Suprapubic skin (tissue), 4 donors: ENCODE measurements at places on chromosomes 11 and 22. TPM values are rescaled to one million over a fixed set of nuclear protein-coding genes. Genes with fewer than 3 reads are reported as not detected.

The NXPE4 gene
- total RNA-seq, result not detected

The RANGAP1 gene
- total RNA-seq, result 116 TPM

The MS4A15 gene
- not detected for total RNA-seq

The BACE1-AS gene
- total RNA-seq, result 7.5 TPM

The RGL4 gene
- total RNA-seq, result not detected

The PATZ1 gene
- 23.3 TPM for total RNA-seq

The ANO5 gene
- 0.40 TPM for total RNA-seq

The IL10RA gene
- total RNA-seq, result 3.3 TPM

The LMO1 gene
- total RNA-seq, result 29.4 TPM

The PANX3 gene
- total RNA-seq, result not detected

The SDHAF2 gene
- 53.0 TPM for total RNA-seq

The IRAG1 gene
- 3.8 TPM for total RNA-seq

The WNT11 gene
- total RNA-seq, result 19.5 TPM

The PRG3 gene
- total RNA-seq, result not detected

The TRPC6 gene
- 28.3 TPM for total RNA-seq

DNA sequence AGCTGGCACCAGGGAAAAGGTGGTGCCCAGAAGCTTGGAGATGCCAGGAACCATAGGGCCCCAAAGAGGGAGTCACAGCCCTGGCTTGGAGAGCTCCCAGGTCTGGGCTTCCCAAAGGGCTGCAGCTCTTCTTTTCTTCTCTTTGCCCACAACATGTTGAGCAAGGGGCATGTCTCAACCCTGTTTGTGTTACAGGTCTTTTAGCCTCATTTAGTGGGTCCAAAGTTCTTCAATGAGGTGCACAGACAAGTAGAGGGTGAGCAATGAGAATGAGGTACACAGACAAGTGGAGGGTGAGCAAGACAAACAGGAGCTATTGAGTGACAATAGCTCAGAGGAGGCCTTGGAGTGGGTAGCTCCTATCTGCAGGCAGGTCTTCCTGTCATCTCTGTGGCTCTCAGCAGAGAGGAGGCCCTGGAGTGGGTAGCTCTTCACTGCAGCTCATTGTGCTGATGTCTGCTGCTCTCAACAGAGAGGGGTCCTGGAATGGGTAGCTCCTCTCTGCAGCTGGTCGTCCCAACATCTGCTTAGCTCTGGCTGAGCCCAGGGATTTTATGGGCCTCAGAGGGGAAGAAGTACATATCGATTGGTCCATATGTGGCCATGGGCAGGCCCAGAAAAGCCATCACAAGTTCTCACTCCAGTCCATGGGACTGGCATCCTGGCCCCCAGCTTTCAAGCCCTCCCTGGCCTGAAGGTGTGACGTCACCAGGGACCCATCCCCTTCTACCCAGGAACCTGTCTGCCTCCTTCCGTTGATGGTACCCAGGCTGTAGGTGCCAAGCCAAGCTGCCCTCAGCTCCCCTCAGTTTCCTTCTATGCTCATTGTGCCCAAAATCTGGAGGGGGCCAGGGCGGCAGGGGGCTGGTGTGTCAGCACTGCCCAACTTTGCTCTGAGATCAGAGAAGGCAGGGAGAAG lies 34.9 kb downstream of the WBP2NL start:
- no peak for DNase-seq

DNA sequence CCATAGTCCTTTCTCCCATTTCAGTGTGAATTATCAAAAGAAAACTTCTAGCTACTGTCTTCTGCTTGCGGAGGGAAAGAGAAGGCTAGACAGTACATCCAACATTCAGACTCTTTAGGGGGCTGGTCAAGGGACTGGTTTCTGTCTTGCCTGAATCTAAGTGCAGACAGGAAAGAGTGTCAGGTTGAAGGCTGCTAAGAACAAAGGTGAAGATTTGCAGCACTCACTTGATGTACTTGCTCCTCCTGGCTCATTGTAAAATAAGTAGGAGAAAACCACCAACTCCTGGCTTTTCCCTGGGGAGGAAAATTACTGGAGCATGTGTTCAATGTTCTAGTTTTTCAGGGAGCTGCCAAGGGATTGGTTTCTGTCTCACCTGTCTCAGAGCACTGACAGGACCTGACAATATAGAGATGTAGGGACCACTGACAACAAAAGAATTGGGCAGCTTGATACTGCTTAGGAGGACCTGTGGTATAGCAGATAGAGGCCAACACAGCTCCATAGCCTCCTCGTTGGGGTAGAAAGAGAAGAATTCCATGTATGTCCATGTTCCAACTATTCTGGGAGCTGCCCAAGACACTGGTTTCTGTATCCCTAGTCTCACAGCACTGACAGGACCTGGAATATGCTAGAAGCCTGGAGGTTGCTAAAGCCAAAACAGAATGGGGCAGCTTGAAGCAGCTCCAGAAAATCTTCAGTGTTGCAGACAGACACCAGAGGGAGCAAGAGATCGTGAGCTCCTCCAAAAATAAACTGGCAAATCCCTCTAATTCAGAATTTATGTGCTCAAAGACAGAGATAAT lies 39.7 kb upstream of the MMP12 start:
- no peak for DNase-seq

GRCh38 chr22:50146439-50147238 lies 23.9 kb upstream of the PANX2 start:
- peak; percentile 81 for DNase-seq

DNA sequence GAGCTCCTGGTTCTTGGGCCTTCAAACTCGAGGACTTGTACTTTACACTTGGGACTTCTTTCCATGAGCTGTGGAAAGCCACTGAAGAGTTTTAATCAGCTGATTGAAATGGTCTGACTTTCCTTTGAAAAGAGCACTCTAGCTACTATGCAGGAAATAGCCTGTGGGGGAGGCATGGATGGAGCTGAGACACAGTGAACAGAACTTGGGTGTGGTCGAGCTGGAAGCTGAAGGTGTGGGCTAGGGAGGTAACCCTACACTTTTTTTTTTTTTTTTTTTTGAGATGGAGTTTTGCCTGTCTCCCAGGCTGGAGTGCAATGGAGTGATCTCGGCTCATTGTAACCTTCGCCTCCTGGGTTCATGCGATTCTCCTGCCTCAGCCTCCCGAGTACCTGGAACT lies 17.5 kb upstream of the CAPRIN1 start:
- no peak for DNase-seq

GRCh38 chr22:48905206-48905975 lies 922.3 kb downstream of the BRD1 start:
- DNase-seq, result no peak

GRCh38 chr11:26244207-26244606 lies 87.7 kb upstream of the ANO3 start:
- DNase-seq, result no peak

GRCh38 chr11:102194257-102194656 lies 84.0 kb downstream of the YAP1 start:
- no peak for DNase-seq

GRCh38 chr11:134207538-134208239 lies 16.1 kb downstream of the NCAPD3 start:
- no peak for DNase-seq

- DNase-seq, result peak; percentile 87
Observed at GRCh38 chr11:14422052-14422813, 63.2 kb upstream of the RRAS2 start.

DNA sequence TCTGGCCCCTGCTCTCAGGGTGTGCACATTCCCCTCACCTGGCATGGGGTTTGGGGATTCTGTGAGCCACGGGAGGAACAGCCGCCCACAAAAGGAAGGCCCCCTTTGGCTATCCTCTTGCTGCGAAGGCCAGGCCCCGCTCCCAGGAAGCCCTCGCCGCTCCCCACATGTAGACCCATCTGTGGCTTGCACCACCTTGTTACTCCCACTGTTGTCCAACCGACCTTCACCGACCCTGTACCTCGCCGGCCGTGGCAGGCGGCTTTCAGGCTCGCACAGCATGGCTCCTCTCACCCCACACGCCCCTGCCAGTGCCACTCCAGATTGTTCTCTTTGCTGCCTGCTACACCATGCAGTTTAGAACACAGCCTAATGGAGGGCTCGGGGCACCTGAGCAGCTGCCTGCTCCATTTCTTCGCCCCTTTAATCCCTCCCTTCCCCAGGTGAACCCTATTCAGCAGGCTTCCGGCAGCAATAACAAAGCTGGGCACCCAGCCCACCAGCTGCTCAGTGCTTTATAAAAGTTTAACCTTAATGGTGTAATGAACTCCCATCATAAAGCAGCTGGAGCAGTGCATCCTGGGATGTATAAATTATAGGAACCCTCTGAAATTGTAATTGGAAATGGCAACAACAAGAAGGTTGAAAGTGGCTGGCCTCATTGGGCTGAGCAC lies 10.7 kb downstream of the DAGLA start:
- DNase-seq, result no peak

DNA sequence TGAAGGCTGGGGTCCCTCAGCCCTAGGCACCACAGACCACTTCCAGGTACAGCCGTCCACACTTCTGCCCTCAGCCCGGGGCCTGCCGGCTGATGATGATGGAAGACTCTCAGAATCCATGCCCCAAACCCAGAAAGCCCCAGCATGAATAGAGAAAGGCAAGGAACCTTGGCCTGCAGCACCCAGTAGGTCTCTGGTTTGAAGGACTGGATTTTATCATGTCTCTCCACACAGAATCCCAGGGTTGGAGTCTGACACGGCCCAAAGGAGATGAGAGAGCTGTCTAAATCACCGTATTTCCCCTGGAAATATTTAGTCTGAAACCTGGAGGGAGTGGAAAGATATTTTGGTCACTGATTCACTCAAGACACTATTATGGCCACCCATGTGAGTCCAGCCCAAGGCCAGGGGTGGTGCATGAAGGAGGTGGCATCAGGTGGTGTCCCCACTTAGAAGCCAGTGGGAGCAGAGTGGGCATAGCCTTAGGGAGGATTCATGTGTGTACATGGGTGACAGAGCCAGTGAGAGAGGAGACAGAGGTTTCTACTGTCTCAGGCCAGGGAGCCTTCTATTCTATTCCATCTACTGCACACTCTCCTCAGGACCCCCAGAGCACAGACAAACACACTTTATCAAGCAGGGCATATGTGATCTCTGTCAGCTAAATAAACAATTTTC lies 14.0 kb downstream of the TOP3B start:
- no peak for DNase-seq

DNA sequence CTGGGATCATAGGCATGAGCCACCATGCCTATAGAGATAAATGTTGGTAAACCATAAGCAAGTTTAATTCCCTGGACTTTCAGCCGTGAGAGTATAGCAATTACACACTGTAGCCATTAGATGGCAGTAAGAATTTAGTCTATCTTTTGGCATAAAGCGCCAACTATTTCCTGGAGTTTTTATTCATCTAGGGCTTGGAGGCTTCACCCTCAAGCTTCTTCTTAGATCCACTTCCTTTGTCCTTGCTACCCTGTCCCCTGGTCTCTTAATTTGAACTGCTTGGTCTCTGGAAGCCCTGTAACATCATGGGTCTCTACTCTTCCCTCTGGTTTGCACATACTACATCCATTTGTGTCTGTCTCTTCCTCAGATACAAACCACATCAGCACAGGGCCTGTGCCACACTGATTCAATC lies 38.2 kb downstream of the OR10A6 start:
- no peak for DNase-seq

GRCh38 chr11:28903716-28904115 lies 795.5 kb downstream of the METTL15 start:
- no peak for DNase-seq

GRCh38 chr11:74412733-74413359 lies 14.6 kb upstream of the PGM2L1 start:
- no peak for DNase-seq

- no peak for DNase-seq
Observed at GRCh38 chr11:116473790-116474346, 298.9 kb downstream of the BUD13 start.

DNA sequence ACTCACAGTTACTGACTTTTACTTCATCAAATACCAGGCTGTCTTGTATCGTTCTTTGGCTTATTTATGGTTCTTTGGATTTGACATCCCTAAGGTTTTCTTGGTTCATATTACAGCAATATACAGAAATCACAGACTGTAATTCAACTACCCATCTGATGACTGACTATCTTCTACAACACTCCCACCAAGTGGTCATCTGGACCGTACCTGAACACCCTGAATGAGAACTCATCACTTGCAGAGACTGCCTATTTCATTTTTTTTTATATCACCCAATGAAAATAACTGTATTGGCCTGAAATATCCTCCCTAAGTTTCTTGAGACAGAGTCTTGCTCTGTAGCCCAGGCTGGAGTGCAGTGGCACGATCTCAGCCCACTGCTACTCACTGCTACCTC lies 9.5 kb upstream of the UPB1 start:
- no peak for DNase-seq

- DNase-seq, result peak; percentile 79
Observed at GRCh38 chr11:12674571-12674935, 332 bp downstream of the TEAD1 start.

DNA sequence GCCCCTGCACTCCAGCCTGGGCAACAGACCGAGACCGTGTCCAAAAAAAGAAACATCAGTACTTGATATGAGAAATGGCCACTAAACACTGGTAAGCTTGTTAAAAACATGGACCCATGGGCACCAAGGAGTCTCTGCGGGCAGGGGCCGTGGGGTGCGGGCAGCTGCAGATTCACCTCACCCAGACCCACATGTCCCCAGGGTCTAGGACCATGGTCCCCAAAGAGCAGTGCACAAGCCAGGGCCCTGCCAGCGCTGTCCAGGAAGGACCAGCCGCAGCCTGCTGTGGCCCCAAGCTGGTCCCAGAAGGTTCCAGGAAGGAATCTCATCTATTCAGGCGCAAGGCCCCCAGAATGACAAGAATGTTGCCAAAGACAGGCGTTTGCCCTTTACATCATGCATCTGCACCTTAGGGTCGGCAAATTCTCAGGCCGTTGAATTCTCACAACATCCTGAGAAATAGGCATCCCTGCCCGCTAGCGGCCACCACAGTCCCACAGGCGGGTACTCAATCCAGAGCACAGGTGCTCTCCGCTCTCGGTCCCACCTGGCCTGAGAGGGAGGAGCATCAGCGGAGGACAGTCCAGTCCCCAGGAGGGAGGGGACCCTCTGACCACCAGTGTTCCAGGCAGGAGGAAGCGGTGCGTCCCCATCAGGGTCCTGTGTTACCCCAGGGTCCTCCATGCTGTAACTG lies 9.5 kb downstream of the YPEL1 start:
- no peak for DNase-seq

DNA sequence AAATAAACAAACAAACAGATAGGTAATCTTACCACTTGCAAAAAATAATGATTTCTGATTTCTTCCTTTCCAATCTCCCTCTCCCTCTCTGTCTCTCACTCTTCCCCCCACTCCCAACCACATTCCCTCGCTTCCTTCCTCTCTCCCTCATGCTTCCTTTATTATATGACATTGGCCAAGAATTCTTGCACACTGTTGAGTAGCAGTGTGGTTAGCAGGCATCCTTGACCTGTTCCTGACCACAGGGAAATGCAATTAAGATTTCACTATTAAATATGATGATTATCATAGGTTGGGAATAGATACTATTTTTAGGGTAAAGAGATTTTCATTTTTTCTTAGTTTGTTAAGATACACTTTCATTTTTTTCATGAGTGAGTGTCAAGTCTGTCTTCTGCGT lies 14.7 kb upstream of the PLAAT4 start:
- DNase-seq, result no peak

GRCh38 chr11:48006301-48006992 lies 26.1 kb downstream of the PTPRJ start:
- no peak for DNase-seq
